CD8-positive, alpha-beta memory T cell (primary cell): ENCODE measurements at places on chromosomes 4 and X.

GRCh38 chrX:153336121-153336894 is 2.4 kb downstream of the ZNF275 start:
- DNase-seq, result no peak

- DNase-seq, result no peak
Observed at GRCh38 chrX:154025230-154025629, 5.5 kb upstream of the IRAK1 start.

DNA sequence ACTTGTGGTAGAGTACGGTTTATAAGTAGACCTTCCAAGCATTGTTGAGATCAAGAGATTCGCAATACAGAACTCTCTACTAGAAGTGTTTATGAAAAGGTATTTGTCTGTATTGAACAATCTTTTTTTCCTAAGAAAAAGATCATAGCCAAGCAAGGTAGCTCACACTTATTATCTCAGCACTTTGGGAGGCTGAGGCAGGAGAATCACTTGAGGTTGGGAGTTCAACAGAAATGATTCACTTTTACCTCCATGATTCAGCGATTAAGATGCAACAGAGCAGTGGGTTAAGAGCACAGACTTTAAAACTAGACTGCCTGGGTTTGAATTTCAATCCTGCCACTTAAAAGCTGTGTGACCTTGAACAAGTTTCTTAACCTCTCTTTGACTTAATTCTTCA is 74.3 kb downstream of the TMEM156 start:
- no peak for DNase-seq

DNA sequence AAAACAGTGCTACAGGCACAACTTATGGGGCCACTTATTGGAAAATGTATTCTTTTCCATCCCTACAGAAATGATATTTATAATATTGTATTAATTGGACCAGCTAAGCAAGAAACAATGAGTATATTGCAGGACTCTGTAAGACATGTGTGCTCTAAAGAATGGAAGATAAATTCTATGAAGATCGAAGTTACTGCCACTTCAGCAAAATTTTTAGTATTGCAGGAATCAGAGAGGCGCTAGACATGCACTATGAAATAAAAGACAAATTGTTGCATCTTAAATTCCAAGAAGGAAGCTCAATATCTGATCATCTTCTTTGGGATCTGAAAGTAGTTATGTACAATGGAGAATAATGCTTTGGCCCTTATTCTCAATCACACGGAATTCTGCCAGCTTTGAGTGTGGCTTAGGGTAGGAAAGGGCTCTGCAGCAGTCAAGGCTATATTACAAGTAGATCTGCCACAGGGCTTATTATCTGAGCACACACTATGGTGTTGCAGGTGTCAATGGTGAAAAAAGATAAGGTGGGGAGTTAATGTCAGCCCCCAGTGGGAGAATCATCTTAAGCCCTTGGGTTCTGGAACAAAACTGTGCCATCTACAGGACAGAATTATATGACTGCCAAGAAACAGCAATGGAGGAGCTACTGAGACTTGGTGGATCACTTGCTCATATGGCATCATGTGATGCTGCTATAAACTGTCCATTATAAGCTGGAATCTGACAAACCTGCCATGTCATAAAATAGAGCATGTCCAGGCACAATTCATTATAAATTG is 334.0 kb upstream of the NDST3 start:
- DNase-seq, result no peak

GRCh38 chr4:176549161-176549865 is 229.5 kb downstream of the SPCS3 start:
- no peak for DNase-seq

GRCh38 chrX:103635436-103635835 is 6.7 kb downstream of the TCEAL1 start:
- no peak for DNase-seq

GRCh38 chr4:1674682-1675081 is 9.4 kb downstream of the FAM53A start:
- DNase-seq, result no peak

GRCh38 chrX:148815218-148815961 is 315.0 kb downstream of the AFF2 start:
- DNase-seq, result no peak

DNA sequence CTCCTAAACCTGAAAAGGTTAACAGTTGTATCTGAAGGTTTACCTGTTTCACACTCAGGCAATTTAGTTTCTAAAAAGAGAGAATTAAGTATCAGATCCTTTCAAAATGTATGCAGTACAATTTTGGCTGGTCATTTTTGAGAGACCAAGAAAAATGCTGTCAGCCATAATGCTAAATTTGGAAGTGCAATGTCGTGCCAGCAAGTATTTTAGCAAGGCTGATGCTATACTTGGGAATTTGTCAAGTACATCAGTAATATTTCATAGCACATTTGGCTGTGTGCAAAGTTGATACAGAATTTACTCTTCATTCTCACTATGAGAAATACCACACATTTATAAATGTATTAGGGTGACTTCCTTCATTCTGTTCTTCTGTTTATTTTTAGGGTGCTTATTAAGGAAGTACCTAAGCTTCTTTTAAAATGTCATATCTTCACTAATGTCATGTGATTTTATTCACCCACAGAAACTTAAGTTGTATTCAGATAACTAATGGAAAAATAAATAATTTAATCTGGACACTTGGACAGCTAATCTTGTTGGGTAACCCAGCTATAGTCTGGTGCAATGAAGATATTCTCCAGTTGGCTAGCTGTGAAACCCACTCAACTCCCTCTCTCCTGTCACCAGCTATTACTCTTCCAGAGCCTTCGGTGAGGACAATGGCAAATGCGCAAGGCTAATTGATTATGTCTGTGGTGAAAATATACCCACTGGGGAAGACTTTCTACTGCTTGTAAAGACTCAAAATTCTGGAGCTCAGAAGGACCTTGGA is 84.2 kb upstream of the TLL1 start:
- DNase-seq, result no peak

GRCh38 chr4:80006935-80007744 is 65.9 kb downstream of the ANTXR2 start:
- DNase-seq, result no peak

GRCh38 chrX:24228596-24228995 is 79.1 kb downstream of the ZFX start:
- DNase-seq, result no peak

DNA sequence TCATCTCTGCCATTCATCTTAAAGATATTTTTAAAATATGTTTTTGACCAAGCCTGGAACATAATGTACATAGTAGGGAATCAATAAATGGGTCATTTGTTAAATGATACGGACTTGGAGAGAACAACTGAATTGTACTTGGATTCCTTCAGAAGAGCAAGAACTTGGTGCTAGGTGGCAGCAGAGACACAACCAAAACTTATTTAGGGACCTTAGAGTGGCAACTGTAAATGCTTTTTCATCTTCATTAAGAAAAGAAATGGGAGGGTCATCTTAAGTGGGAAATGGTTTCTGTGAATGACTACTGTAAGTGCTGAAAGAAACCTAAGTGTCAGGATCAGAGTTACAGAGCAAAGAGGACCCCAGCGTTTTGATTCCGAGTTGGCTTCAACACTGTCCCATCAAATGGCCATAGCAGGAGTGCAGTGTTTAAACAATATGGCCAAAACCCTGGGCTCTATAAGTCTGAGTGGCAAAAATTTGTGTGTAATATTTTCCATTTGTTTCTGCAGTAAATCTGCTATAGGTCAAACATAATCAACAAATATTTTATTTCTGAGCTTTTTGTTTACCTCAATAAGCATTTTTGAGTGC is 213.6 kb downstream of the PALLD start:
- DNase-seq, result no peak

DNA sequence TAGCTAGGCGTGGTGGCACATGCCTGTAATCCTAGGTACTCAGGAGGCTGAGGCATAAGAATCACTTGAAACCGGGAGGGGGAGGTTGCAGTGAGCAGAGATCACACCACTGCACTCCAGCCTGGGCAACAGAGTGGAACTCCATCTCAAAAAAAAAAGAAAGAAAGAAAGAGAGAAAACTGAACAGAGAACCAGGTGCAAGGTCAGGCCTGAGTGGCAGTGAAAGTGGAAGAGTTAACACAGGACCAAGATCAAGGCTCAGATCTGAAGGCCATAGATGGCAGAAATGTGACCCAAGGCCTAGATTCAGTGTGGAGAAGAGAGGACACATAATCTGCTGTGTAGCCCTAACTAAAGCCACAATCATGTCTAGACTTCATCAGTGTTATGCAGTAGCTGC is 4.9 kb upstream of the ZNF630 start:
- DNase-seq, result no peak

DNA sequence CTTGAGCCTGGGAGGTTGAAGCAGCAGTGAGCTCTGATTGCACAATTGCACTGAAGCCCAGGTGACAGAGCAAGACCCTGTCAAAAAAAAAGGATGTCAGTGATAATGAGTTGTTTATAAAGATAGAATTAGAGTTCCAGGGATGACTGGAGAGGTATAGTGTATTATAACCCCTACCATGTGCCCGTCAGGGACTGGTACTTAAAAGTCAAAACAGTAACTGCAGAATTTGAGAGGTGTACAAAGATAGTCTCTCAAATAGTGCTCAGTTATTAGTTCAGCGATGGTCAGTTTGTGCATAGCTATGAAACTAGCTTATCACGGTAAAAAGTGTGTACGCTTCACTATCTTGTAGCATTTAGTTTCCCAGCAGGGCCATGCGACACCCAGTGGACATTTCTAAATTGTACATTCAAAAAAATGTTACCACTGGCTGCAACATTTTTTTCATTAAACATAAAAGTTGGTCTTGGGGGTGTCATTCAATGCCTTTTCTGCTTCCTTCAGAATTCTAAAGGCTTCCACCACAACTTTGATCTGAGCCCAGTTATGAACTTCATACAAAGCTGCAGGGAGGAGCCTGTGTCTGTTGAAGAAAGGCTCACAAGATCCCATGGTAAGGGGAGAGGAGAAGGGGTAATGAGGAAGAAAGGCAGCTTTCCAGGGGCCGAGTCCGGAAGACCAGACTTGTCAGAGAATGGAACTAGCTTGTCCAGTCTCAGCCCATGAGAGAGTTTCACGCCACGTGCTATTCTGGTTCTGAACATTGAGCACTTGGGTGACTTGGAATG is 9.2 kb upstream of the GYG2 start:
- no peak for DNase-seq
